GM23248 (cell line): ENCODE measurements at places on chromosomes 3 and 15. TPM values are rescaled to one million over a fixed set of nuclear protein-coding genes. Genes with fewer than 3 reads are reported as not detected.

DNA sequence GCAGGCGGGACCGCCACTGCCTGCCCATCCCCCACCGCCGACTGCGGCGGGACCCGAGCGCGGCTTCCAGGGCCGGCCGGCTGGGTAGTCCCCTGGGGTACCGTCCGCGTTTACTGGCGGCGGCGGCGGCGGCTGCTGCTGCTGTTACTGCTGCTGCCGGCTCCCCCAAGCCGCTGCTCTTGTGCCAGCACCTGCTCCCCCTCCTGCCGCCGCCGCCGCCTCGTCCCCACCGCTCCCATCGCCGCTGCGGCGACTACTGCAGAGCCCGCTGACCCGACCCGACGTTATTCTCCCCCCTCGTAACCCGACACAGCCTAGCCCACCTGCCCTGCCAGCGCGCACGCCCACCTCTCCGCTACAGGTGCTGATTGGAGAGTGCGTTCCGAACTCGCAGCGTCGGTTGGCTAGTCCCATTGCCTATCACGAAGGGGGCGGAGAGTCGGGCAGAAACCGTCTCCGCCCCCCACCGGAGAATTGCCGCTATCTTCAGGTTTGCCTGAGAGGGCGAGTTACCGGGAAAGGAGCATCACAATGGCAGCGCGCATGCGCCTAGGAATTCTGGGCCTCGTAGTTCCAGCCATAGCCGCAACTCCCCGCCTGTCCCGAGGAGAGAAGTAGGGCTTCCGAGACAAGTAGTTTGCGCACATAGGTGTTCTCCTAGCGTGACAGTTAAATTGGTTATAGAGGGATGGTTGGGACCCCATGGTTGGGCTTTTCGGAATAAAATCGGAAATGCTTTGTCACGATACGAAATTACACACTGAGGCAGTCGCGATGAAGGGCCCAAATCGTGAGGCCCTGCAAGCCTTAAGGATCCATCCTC is at the start of gene TTBK2:
Gene TTBK2 (minus strand): TSS at position 260 of the 823 bp plus-strand sequence. CDS start 42,161 bp downstream, outside the sequence.
- H3K4me1 ChIP-seq, result peaks cover 13% of the 10 kb centered on the region
- no peaks in the 10 kb centered on the region for H3K27me3 ChIP-seq
- peak within 1 kb of the TSS; percentile 82 for H3K4me3 ChIP-seq
- peak within 1 kb of the TSS; percentile 52 for H3K27ac ChIP-seq

DNA sequence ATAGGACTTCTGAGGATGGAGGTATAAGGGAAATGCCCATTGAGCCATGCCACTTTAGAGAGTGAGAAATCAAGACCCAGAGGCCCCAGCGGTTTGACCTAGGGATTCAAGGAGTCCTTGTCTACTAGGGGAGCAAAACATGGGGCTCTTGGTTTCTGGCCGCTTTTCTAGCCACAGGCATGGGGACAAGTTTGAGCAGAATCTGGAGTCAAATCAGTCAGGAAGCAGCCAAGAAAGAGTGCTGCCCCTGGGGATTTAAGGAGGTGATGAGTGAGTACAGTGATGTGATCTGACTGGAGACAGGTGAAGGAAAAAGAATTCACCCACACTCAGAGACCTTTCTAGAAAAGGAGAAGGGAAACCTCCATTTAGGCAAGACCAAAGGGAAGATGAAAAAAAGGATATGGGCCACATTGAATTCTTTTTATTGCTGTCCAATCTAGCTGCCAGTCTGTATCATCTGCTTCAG is 244.0 kb upstream of the TBC1D5 start:
- H3K4me1 ChIP-seq, result no peaks in the 10 kb centered on the region
- no peak overlapping the region for H3K4me3 ChIP-seq
- no peak for DNase-seq
- no peak overlapping the region for H3K27ac ChIP-seq
- no peaks in the 10 kb centered on the region for H3K36me3 ChIP-seq

- H3K4me3 ChIP-seq, result no peak overlapping the region
- H3K27me3 ChIP-seq, result no peaks in the 10 kb centered on the region
- DNase-seq, result no peak
- no peaks in the 10 kb centered on the region for H3K36me3 ChIP-seq
- H3K27ac ChIP-seq, result no peak overlapping the region
- H3K4me1 ChIP-seq, result peaks cover 19% of the 10 kb centered on the region
Measured at GRCh38 chr15:92847841-92848240, 52.3 kb upstream of the CHD2 start.

- H3K27ac ChIP-seq, result peak overlapping the region; percentile 91
- H3K4me3 ChIP-seq, result peak overlapping the region; percentile 89; the same call in 1 of the 2 replicates
- H3K4me1 ChIP-seq, result peaks cover 40% of the 10 kb centered on the region
- no peaks in the 10 kb centered on the region for H3K36me3 ChIP-seq
- no peak for DNase-seq
- H3K27me3 ChIP-seq, result no peaks in the 10 kb centered on the region
Measured at GRCh38 chr15:68816158-68816557, 4.5 kb downstream of the ANP32A start.

- no peaks in the 10 kb centered on the region for H3K27me3 ChIP-seq
- no peak overlapping the region for H3K4me3 ChIP-seq
- peaks cover 47% of the 10 kb centered on the region for H3K4me1 ChIP-seq
- no peak overlapping the region for H3K27ac ChIP-seq
Measured at GRCh38 chr15:63195569-63196015, 6.2 kb downstream of the RAB8B start.

DNA sequence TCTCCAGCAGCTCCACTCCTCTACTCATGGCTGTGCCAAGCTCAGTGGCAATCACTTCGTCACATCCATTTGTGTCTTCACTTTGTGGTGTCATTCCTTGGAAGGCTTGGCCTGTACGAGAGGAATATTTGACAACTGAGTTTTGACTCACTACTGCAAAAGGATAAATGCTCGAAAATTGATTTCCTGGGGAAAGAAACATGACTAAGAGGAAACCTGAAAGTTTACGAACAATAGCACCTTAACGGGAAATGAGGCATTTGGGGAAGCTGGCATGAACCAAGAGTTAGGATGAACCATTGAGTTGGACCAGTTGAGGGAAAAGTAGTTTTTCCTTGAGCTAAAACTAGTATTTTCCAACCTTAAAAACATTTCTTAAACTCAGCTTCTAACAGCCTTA is 74.2 kb upstream of the ABHD17C start:
- no peaks in the 10 kb centered on the region for H3K27me3 ChIP-seq
- no peaks in the 10 kb centered on the region for H3K36me3 ChIP-seq
- H3K27ac ChIP-seq, result no peak overlapping the region
- peak; percentile 8 for DNase-seq

Gene RASL12
- not detected in 2 replicates for total RNA-seq

GRCh38 chr3:171163101-171164066 is 136.9 kb upstream of the SLC2A2 start:
- no peaks in the 10 kb centered on the region for H3K36me3 ChIP-seq
- H3K4me3 ChIP-seq, result no peak overlapping the region

GRCh38 chr3:134468519-134468918 is 17.3 kb downstream of the ANAPC13 start:
- DNase-seq, result no peak
- H3K4me1 ChIP-seq, result peaks cover 53% of the 10 kb centered on the region
- H3K36me3 ChIP-seq, result no peaks in the 10 kb centered on the region
- H3K27me3 ChIP-seq, result no peaks in the 10 kb centered on the region
- H3K27ac ChIP-seq, result no peak overlapping the region

DNA sequence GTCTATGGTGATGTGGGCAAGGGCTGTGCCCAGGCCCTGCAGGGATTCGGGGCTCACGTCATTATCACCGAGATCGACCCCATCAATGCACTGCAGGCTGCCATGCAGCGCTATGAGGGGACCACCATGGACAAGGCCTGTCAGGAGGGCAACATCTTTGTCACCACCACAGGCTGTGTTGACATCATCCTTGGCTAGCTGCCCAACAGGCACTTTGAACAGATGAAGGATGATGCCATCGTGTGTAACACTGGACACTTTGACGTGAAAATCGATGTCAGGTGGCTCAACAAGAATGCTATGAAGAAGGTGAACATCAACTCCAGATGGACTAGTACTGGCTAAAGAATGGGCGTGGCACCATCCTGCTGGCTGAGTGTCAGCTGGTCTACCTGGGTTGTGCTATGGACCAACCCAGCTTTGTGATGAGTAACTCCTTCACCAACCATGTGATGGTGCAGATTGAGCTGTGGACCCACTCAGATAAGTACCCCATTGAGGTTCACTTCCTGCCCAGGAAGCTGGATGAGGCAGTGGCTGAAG is 6.1 kb upstream of the USP8 start:
- no peak overlapping the region for H3K4me3 ChIP-seq
- no peak overlapping the region for H3K27ac ChIP-seq
- no peaks in the 10 kb centered on the region for H3K4me1 ChIP-seq

- H3K4me1 ChIP-seq, result no peaks in the 10 kb centered on the region
- H3K36me3 ChIP-seq, result no peaks in the 10 kb centered on the region
- H3K4me3 ChIP-seq, result no peak overlapping the region
- no peaks in the 10 kb centered on the region for H3K27me3 ChIP-seq
- H3K27ac ChIP-seq, result no peak overlapping the region
Measured at GRCh38 chr3:34212175-34212574, 413.7 kb downstream of the PDCD6IP start.

Gene TICRR
- 2.3 and 2.4 TPM in 2 replicates for total RNA-seq

- H3K27me3 ChIP-seq, result no peaks in the 10 kb centered on the region
- H3K36me3 ChIP-seq, result peaks cover 4% of the 10 kb centered on the region; the same call in 1 of the 2 replicates
- H3K27ac ChIP-seq, result peak overlapping the region; percentile 88
- H3K4me3 ChIP-seq, result peak overlapping the region; percentile 98
- H3K4me1 ChIP-seq, result peaks cover 9% of the 10 kb centered on the region
- peak; percentile 42 for DNase-seq
Measured at GRCh38 chr3:122416966-122417365, 1.1 kb upstream of the WDR5B start.
